ENCODE measurements at places on chromosomes 6 and 20.

DNA sequence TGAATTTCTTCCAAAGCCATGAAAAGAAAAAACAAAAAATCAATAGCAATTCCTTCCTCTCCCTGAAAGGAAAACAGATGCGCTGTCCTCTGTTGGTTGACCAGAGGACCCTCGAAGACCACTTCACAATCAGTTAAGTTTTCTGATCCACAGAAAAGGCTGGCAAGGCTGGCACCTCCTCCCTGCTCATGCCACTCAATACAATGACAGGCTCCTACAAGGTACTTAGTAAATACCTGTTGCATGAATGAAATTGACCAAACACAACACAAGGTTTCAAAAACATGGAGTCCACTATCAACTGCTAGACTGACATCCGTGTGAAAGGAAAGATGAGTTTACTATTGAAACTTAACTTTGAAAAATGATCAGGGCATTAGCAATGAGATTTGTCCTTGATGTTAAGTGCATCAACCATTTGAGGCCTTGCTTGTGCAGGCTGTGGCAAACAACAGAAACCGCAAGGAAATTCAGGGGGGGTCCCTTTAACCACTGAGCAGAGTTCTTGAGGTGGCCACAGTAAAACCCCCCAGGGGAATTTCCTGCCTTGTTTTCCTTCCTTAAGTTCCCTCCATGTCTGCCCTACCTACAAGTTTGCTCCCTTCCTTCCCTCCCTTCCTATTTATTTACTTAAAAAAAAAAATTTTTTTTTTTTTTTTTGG is 27.9 kb upstream of the RTF2 start:
- peak; percentile 40 for DNase-seq

- no peak for DNase-seq
Observed at GRCh38 chr20:13288357-13288756, 67.3 kb downstream of the ISM1 start.

- no peak for DNase-seq
Observed at GRCh38 chr6:3939964-3940363, 90.8 kb downstream of the FAM50B start.

- DNase-seq = no peak
Observed at GRCh38 chr6:14690120-14691056, 555.5 kb upstream of the JARID2 start.

DNA sequence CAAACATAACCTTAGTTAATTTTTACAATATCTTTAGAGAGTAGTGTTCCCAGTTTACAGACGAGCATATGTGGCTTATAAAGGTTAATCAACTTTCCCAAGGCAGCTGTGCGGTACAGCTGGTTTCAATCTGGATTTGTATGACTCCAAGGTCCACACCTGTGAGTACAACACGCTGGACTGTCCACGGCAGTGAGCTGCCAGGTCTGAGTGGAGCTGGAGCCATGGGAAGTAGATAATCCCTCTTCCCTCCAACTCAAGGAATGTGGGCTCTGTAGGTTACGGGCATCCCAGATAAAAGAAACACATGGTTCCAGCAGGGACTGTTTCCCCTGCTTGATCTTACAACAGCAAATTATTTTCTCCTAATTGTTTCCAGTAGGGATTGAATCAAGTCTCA is 102.2 kb downstream of the SOD2 start:
- DNase-seq = no peak

DNA sequence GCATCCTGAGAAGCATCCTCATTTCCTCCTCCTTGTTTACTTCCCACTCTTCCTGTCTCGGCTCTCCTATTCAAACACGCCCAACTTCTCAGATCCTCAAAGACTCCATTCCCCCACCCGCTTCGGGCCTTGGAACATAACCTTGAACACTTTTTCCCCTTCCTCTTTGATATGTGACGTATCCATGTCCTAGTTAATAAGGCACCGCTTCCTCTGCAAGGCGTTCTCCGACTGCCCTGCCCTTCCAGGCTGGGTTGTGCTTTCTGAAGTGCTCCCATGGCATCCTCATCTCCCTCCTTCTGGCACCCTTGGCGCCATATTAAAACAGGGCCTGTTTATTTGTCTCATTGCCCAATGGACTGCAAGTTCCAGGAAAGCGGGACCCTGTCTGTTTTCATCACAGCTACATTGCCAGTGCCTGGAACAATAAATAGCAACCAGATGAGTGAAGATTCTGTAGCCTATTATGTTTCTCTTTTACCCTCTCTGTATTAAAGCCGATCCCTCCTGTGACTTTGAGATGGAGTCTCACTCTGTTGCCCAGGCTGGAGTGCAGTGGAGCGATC is 115.3 kb upstream of the TRAF3IP2 start:
- no peak for DNase-seq

DNA sequence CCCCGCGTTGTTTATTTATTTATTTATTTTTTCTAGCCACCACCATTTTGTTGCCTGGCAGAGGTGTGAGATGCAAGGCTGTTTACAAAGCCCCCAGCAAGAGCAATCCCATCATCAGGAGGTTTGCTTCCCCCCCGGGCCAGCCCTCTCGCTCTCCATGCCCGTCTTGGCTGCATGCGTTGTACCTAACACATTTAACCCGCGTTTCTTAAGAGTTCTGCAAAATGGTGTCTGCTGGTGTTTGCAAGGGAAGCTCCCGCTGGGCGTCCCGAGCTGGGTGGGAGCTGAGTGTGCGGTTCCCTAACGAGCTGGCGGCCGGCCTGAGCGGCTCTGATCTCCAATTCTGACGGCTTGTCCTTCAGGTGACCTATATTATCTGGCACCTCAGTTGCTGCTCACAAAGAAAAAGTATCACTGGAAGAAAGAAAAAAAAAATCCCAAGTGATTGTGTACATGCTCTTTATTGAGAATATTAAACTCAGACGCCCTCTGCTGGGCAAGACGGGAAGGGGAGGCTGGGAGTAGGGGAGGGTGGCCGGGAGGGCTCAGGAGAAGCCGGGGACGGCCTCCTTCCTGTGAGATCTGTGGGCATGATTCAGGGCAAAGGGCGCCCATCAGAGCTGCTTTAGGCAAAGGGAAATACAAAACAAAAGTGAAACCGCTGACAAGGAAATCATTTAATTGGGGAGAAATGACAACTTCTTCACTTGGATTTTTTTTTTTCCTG is 154.8 kb downstream of the BCAS1 start:
- DNase-seq = peak; percentile 97

DNA sequence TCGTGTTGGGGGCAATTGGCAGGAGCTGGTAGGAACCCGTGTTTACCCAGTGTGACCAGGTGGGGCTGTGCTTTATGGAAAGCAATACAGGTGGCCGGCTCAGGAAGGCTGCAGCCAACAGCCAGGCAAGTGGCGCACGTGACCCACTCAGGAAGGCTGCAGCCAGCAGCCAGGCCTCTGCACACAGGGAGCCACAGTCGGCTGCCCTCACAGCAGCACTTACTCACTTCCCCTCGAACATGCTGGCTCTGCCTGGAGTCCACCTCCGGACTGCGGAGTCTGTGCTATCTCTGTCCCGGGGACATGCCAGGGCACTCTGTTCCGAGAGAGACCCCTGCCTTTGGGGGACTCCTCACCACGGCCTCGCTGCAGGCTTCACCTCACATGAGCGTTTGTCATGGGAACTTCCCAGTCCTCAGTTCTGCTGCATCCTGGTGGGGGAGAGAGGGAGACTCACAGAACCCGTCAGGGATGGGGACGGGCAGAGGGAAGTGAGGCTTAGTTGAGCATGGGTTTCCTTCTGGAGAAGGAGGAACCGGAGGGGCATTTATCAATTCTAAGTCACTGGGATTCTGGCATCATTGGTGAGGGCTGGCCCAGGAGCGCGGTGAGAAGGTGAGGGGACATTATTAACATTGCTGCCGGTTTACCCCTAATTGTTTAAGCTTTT is 76.8 kb downstream of the TTLL2 start:
- no peak for DNase-seq

- no peak for DNase-seq
Observed at GRCh38 chr20:540391-541201, 3.0 kb downstream of the CSNK2A1 start.

- no peak for DNase-seq
Observed at GRCh38 chr6:152378169-152378568, 259.0 kb downstream of the SYNE1 start.

- no peak for DNase-seq
Observed at GRCh38 chr6:169424821-169425240, 171.2 kb upstream of the THBS2 start.

- DNase-seq = no peak
Observed at GRCh38 chr6:11921017-11921438, 91.1 kb upstream of the HIVEP1 start.

GRCh38 chr20:1752045-1752444 is 94.5 kb upstream of the SIRPG start:
- no peak for DNase-seq

- DNase-seq = no peak
Observed at GRCh38 chr6:32666420-32667300, at the start of gene HLA-DQB1. Gene HLA-DQB1, minus strand, starts transcription at chr6:32666657. Its CDS starts 50 bp downstream, at chr6:32666607.

DNA sequence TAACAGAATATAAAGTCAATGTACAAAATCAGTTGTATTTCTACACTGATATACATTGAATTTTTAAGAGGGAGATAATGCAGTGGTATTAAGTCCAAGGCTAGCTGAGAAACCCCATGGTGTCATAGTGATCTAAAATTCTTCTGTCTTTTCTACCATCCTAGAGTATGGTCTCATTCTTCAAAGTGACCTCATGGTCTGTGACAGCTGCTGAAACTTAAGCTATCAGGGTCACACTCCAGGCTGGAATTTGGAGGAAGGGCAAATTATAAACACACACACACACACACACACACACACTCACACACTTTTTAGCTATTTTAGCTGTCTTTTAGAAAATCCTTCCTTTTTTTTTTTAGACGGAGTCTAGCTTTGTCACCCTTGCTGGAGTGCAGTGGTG is 47.3 kb upstream of the DYNLRB1 start:
- DNase-seq = no peak

Data from stimulated activated CD8-positive, alpha-beta memory T cell treated with anti-CD3 and anti-CD28 coated beads, Interleukin-4, amount 100 ng/mL, for 1 hour (primary cell).